ENCODE measurements at places on chromosomes 2 and 18. TPM values are rescaled to one million over a fixed set of nuclear protein-coding genes. Genes with fewer than 3 reads are reported as not detected.

DNA sequence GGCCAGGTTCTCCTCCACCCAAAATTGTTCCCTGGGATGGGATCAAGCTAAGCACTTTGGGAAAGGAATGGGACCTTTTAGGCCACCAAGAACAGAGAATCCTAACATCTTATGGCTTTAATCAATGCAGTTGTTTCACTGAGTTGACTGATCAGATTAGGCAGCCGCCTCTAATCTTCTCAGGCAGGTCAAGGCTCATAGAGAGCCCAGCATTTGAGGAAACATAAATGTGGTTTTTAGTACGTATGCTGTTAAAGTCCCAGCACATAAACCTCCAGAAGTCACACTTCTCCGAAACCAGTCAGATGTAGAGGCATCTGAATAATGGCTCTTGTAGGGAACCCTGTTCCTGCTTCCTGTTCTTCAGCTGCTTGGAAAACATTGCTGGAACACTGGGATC lies 99.5 kb upstream of the RMDN2 start:
- DNase-seq = peak; percentile 6

NT5DC4 gene
- not detected for total RNA-seq

GALNT3 gene
- 16.7 TPM for total RNA-seq

RETSAT gene
- 108 TPM for total RNA-seq

- no peak for DNase-seq
Observed at GRCh38 chr2:234931371-234931770, 20.4 kb upstream of the SH3BP4 start.

PTMA gene
- 1,206 TPM for total RNA-seq

DNA sequence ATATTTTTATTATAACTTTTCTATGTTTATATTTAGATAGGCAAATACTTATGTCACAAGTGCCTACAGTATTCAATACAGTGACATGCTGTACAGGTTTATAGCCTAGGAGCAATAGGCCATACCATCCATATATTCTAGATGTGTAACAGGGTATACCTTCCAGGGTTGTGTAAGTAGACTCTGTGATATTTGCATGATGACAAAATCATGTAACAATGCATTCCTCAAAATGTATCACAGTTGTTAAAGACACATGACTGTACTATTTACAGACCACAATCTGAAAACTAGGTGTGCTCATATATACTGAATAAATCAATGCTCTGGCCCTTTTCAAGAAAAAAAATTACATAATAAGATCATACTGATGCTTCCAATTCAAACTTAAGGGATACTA lies 433.2 kb upstream of the RGPD4 start:
- no peak for DNase-seq

DNA sequence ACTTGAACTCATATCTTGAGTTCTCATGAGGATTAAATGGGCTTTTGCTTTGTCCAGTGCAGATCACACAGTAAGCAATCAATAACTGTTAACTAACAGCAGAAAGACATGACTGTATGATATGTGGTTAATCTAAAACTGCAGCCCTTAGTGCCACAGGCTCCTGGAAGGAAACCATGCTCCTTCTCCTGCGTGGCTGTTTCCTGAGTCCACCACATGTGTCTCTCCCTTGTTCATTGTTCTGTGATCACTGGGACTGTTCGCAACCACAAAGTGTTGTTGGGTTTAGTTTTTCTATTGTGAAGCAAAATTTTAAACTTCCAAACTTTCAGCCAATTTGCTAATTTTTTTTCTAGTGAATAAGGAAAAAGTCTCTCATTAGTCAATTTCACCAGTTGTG lies 130.9 kb upstream of the PTPRM start:
- DNase-seq = no peak

DNA sequence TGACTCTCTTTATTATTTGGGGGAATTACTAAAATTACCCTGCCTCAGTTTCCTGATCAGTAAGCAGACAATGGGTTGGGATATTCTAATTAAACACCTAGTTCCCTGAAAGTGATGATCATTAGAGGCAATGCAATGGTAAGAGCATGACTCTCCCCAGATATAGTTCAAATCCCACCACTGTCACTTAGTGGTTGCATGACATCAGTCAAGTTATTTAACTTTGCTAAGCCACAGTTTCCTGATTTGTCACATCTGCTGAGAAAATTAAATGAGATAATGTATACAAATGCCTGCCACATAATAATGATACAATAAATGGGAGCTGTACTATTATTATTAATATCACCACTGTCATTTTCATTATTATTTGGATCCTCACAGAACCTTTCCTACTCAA lies 29.9 kb downstream of the ZEB2 start:
- DNase-seq = no peak

GRCh38 chr2:37318401-37318800 lies 6.2 kb downstream of the PRKD3 start:
- no peak for DNase-seq

BOK gene
- total RNA-seq = 59.9 TPM

IL36A gene
- not detected for total RNA-seq

All from lower leg skin (tissue), 4 donors.